ENCODE measurements at places on chromosomes 5 and 9.
A peak's percentile ranks its signal among the peaks of the same experiment; 100 is the strongest.

- ATAC-seq, result peak; percentile 81
Observed at GRCh38 chr5:151591144-151591819, at the start of gene FAT2. FAT2 (minus strand) TSS chr5:151591331; CDS start chr5:151568931, 22,400 bp downstream.

DNA sequence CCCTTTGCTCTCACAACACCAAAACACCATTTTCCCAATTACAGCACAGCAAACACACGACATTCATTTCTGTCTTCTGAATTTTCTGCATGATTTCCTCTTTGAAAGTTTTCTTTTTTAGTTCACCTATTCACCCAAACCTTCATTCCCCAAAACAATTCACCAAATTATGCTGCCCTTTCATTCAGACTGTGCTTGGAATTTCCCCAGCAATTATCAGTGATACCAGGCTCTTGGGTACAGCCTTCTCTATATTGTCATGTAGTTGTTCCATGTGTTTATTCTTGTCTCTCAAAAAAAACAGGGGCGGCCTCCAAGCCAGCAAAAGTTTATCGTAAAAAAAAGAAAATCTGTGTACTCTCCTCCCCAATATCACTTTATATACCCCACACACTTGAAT is 9.0 kb upstream of the LIX1 start:
- no peak for ATAC-seq

DNA sequence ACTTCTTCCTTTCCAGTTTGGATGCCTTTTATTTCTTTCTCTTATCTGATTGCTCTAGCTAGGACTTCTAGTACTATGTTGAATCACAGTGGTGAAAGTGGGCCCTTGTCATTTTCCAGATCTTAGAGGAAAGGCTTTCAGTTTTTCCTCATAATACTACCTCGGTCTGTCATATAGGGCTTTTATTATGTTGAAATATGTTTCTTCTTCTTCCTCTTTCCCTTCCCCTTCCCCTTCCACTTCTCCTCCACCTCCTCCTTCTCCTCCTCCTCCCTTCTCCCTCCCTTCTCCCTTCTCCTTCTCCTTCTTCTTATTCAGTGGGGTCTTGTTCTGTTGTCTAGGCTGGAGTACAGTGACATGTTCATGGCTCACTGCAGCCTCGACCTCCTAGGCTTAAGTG is 9.2 kb upstream of the TERT start:
- ATAC-seq, result no peak

- no peak for ATAC-seq
Observed at GRCh38 chr5:159112436-159112835, 12.7 kb upstream of the EBF1 start.

DNA sequence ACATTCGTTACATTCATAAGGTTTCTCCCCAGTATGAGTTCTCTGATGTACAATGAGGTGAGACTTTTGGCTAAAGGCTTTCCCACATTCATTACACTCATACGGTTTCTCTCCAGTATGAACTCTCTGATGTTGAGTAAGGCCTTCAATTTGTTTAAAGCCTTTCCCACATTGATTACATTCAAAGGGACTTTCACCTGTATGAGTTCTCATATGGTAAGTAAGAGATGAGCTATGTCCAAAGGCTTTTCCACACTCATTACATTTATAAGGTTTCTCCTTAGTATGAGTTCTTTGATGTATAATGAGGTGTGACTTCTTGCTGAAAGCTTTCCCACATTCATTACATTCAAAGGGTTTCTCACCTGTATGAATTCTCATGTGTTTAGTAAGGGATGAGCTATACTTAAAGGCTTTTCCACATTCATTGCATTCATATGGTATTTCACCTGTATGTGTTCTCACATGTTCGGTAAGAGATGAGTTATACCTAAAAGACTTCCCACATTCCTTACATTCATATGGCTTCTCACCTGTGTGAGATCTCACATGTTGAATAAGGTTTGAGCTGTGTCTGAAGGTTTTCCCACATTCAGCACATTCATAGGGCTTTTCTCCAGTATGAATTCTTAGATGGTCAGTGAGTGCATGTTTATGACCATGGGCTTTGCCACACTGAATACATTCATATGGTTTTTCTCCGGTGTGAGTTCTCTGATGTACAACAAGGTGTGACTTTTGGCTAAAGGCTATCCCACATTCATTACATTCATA is 13.5 kb downstream of the ZFP37 start:
- no peak for ATAC-seq

- no peak for ATAC-seq
Observed at GRCh38 chr9:117714282-117714681, 10.1 kb downstream of the TLR4 start.

DNA sequence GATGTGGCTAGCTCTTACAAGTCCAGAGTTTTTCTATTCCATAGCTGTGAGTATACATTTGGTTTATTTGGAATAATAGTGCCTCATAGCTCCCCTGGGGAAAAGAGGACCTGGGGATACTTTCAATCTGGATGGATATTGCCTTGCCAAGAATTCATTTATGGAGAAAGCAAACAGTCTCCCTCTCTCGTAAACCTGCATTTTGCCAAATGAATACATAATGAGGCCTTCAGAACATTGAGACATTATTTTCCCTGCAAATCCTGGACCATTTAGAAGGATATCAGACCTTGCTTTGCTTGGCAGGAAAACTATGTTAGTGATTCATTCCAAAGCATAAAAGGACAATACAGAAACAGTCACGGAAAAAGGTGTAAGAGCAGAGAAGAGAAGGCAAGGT is 569.6 kb upstream of the BRINP1 start:
- no peak for ATAC-seq

- ATAC-seq, result peak; percentile 49
Observed at GRCh38 chr9:129392093-129392541, 214.1 kb upstream of the IER5L start.

- ATAC-seq, result no peak
Observed at GRCh38 chr5:143170104-143170503, 233.4 kb downstream of the NR3C1 start.

DNA sequence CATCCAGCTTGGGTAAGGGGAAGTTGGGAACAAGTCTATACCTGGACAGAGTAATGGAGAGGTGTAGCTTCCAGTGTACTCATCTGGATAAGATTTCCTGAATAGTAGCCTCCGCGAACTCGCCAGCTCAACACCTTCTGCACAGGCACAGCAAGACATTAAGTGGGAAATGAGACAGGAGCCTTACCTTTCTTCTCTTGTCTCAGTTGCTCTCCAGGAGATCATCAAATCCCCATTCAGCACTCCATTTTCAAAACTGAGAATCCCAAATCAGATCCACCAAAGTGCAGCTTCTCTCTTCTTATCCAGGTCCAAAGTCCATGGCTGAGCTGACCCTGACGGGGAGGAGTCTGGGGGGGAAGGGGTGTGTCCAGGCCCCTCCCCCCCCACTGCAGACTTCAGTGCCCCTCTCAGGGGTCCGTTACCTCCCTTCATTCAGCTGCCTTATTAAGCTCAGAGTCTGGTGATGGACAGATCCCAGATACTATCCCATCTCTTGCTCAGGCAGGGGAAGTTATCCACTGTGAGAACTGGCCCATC is 5.9 kb upstream of the MGAT1 start:
- ATAC-seq, result no peak

DNA sequence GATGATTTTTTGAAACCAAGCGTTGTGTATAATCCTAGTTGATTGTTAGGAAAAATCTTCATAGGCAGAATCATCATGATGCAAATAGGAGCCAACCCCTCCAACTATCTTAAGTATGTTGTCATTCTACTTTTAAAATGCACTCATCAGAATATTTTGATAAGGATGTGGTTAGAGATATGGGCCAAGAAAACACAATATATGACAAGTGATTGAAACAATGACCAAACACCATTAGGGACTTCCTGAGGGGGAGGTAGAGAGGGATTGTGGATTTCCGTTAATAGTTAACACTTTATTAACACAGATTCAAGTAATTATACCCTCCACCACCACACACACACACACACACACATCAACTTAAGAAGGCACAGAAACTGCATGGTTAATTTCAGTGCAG is 143.3 kb downstream of the ARSB start:
- ATAC-seq, result no peak

- no peak for ATAC-seq
Observed at GRCh38 chr9:135218331-135219225, 131.1 kb downstream of the OLFM1 start.

DNA sequence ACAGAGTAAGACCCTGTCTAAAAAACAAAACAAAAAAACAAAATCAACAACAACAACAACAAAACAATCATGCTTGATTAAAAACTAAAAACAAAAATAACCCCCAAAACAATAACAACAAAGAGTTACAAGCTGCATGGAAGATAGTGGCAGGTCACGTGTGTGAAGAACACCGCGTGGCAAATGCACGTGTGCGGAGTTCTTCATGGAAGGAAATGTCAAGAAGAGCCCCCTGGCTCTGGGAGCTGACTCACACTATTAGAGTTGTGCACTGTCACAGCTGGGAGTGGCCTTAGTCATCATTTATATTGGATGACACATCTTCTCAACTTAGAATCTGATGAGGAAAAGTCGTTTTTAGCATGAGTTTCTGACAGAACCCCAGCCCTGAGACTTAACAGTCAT is 110.5 kb downstream of the JMY start:
- ATAC-seq, result peak; percentile 69

GRCh38 chr5:2763533-2763794 is 12.0 kb upstream of the IRX2 start:
- ATAC-seq, result no peak

DNA sequence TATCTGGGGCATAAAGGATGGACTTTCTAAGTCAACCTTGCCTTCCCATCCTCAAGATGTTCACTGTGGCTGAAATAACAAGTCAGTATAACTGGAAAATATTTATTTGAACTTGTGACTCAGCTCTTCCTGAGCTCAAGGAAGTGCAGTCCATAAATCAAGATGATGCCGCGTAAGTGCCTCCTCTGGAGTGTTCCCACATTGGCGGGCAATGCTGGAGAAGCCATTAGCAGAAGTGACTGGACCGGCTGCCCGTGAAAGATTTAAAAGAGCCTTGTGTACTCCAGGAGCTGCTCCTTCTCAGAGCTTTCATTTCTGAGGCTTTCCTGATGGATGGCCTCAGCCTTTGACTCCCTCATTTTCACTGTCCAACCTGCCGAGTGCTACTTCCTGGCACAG is 17.4 kb downstream of the TMOD1 start:
- ATAC-seq, result peak; percentile 79

- no peak for ATAC-seq
Observed at GRCh38 chr9:13778631-13779030, 499.1 kb upstream of the MPDZ start.

GRCh38 chr5:152549709-152550108 is 144.6 kb upstream of the NMUR2 start:
- ATAC-seq, result no peak

DNA sequence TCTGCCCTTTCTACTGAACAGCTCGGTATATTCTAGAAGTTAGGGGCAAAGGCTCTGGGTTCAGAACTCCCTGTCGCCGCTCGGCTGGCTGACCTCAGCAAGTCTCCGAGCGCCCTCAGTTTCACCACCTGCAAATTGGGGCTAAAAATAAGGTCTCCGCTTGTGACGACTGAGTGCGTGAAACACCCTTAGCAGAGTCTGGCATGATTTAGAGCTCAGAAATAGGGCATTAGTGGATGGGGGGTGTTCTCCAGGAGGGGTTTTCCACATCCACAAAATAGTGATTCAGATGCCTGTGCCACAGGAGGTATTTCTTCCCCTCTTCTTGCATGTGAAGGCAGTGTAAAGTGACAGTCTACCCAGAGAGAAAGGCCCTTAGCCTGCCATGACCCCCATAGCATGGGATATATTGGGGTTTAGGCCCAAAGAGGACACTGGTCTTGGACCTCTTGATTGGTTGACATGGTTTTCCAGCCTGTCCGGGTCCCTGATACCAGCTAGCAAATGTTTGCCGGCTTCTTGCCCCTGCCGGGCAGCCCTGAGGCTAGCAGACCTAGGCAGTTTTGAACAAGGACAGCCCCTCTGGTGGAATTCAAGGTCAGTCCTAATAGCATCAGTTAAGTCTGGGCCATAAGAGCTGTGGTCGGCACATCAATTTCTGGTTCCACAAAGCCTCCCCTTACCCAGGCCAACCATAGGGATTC is 1.4 kb downstream of the ERGIC1 start:
- no peak for ATAC-seq

GRCh38 chr9:128122809-128123175 is 4.7 kb downstream of the PTGES2 start:
- no peak for ATAC-seq

GRCh38 chr5:129063483-129064113 is 31.0 kb upstream of the ISOC1 start:
- ATAC-seq, result no peak

- no peak for ATAC-seq
Observed at GRCh38 chr5:128674837-128675446, 136.9 kb upstream of the FBN2 start.

GRCh38 chr5:170451747-170452365 is 52.0 kb upstream of the KCNIP1 start:
- ATAC-seq, result peak; percentile 62

GRCh38 chr9:99019510-99020331 is 76.0 kb downstream of the COL15A1 start:
- peak; percentile 82 for ATAC-seq

GRCh38 chr5:111537141-111538024 is 25.0 kb upstream of the STARD4 start:
- ATAC-seq, result no peak
